Tibial artery (tissue), 4 donors: ENCODE measurements at places on chromosomes 12 and 14.

GRCh38 chr12:78457938-78458337 is 406.6 kb upstream of the SYT1 start:
- no peak for DNase-seq

- DNase-seq, result no peak
Observed at GRCh38 chr14:56807386-56808109, 2.7 kb downstream of the OTX2 start.

DNA sequence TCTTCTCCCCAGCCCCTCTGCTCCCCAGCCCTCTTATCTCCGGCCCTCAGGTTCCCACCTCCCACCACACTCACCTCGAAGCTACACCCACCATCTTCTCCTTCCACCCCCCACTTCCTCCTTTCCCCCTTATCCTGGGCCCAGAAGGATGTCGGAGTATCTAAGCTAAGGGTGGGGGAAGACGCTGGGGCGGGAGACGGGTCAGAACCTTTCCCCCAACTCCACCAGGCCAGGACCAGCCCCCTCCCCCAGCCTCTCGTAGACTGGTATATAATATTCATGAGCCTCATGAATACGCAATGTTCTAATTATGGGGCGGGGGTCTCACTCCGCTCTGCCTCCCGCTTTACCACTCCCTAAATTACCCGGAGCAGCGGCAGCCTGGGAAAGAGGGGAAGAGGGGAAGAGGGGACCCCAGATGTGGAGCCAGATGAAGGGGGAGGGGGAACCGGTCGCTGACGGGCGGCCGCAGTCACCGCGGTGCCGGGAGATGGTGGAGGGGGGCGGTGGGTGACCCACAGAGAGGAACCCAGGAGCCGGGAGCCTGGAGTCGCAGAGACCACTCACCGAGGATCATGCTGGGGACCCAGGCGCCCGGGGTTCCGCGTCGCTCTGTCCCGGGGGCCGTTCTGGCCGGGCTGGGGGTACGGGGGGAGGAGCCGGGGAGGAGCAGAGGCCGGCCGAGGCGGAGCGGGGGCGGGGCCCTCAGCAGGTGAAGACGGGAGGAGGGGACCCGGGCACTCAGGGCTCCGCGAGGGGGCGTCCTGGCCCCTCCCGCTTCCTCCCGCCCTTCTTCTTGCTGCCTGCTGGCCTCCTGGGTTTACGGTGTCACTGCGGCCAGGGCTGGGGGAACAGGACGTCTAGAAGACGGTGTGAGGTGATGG is 6.4 kb upstream of the ZNF385A start:
- no peak for DNase-seq

- DNase-seq, result no peak
Observed at GRCh38 chr14:70754991-70755390, 54.3 kb downstream of the MAP3K9 start.

DNA sequence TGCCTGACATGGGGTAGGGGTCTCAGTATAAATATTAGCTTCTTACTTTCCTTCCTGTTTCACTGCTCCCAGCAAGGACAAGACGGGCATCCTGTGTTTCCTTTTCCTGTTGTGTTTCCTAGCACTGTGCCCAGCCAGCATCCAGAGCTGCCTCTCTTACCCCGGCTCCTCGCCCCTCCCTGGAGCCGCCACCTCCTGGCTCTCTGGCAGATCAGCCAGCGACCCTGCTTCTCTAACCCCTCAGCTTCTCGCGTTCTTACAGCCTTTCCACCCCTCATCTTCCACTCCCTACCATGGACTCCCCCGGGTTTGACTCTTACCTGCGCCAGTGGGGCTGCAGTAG is 17.8 kb downstream of the HDAC7 start:
- no peak for DNase-seq

GRCh38 chr12:45231515-45232145 is 15.7 kb downstream of the ANO6 start:
- no peak for DNase-seq

GRCh38 chr14:102900631-102901571 is 21.6 kb upstream of the AMN start:
- DNase-seq, result no peak
